ENCODE measurements at places on chromosomes 7 and 10.
A peak's percentile ranks its signal among the peaks of the same experiment; 100 is the strongest.

DNA sequence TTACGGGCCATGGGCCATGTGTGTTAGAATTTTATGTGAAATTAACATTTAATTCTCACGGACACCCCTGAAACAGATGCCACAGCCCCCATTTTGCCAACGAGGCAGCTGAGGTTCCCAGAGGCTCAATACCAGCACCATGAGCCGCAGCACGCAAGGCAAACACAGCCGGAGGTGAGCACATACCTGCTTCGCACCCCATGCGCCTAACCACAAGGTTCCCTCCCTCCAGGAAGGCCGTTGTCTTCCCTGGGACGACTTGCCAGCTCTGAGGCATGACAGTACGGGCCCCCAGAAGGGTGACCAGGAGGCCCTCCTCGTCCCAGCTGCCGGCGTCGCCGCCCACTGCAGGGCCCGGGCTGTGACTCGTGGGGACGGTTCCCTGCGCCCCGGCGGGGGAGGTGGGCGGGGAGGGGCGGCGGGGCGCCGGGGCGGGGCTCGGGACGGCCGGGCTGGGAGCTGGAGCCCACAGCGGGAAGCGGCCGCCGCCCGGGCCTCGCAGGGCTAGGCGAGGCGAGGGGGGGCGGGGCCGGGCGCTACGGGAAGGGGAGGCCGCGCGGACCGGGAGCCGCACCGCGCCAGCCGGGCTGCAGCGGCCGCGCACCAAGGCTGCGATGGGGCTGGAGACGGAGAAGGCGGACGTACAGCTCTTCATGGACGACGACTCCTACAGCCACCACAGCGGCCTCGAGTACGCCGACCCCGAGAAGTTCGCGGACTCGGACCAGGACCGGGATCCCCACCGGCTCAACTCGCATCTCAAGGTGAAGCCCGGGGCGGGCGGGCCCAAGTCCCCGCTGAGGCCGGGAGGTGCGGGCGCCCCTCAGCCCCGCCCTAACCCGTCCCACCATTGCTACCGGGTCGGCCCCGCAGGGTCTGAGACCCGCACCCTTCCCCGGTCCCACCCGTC lies at the start of gene CAV2:
CAV2 (plus strand) TSS at position 571 of the 910 bp plus-strand sequence; CDS start at position 615, 44 bp downstream.
- H3K27me3 ChIP-seq: peaks cover 23% of the 10 kb centered on the region
- H3K36me3 ChIP-seq: no peaks in the 10 kb centered on the region
- H3K27ac ChIP-seq: no peak within 1 kb of the TSS
- peak within 1 kb of the TSS; percentile 50 for H3K4me3 ChIP-seq

- H3K4me3 ChIP-seq: no peak overlapping the region
- no peaks in the 10 kb centered on the region for H3K27me3 ChIP-seq
- no peaks in the 10 kb centered on the region for H3K36me3 ChIP-seq
- DNase-seq: no peak
Observed at GRCh38 chr10:35262436-35262835, 73.9 kb upstream of the CCNY start.

GRCh38 chr10:101529207-101529606 lies 58.9 kb downstream of the POLL start:
- no peak for DNase-seq
- no peaks in the 10 kb centered on the region for H3K4me1 ChIP-seq
- H3K4me3 ChIP-seq: no peak overlapping the region
- no peaks in the 10 kb centered on the region for H3K27me3 ChIP-seq

GRCh38 chr10:57943701-57944100 lies 324.0 kb downstream of the IPMK start:
- no peak overlapping the region for H3K4me3 ChIP-seq
- H3K27ac ChIP-seq: no peak overlapping the region
- DNase-seq: no peak
- no peaks in the 10 kb centered on the region for H3K4me1 ChIP-seq
- H3K36me3 ChIP-seq: no peaks in the 10 kb centered on the region

GRCh38 chr10:102409604-102410428 lies 8.8 kb downstream of the PSD start:
- H3K4me3 ChIP-seq: peak overlapping the region; percentile 46
- H3K27ac ChIP-seq: peak overlapping the region; percentile 36
- peaks cover 26% of the 10 kb centered on the region for H3K4me1 ChIP-seq

DNA sequence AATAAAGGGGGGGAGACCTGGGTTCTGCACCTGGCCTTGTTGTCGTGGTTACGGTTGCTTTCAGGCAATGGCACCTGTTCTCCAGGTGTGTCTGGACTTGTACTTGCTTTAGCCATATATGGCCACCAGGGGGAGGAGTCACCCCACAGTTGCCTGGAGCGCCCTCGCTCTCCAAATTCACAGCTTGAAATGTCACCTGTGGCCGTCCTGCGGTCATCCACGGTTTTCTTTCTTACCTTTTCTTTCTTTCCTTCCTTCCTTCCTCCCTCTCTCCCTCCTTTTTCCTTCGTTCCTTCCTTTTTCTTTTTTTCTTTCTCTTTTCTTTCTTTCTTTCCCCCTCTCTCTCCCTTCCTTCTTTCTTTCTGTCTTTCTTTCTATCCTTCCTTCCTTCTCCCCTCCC lies 157.2 kb upstream of the ZNF92 start:
- DNase-seq: peak; percentile 36
- H3K4me3 ChIP-seq: no peak overlapping the region
- no peaks in the 10 kb centered on the region for H3K4me1 ChIP-seq
- no peaks in the 10 kb centered on the region for H3K27me3 ChIP-seq
- H3K27ac ChIP-seq: no peak overlapping the region

- no peak overlapping the region for H3K4me3 ChIP-seq
- DNase-seq: no peak
- H3K27me3 ChIP-seq: no peaks in the 10 kb centered on the region
- H3K36me3 ChIP-seq: no peaks in the 10 kb centered on the region
- H3K4me1 ChIP-seq: peaks cover 21% of the 10 kb centered on the region
Observed at GRCh38 chr10:14658331-14659127, 116.2 kb downstream of the FAM107B start.

DNA sequence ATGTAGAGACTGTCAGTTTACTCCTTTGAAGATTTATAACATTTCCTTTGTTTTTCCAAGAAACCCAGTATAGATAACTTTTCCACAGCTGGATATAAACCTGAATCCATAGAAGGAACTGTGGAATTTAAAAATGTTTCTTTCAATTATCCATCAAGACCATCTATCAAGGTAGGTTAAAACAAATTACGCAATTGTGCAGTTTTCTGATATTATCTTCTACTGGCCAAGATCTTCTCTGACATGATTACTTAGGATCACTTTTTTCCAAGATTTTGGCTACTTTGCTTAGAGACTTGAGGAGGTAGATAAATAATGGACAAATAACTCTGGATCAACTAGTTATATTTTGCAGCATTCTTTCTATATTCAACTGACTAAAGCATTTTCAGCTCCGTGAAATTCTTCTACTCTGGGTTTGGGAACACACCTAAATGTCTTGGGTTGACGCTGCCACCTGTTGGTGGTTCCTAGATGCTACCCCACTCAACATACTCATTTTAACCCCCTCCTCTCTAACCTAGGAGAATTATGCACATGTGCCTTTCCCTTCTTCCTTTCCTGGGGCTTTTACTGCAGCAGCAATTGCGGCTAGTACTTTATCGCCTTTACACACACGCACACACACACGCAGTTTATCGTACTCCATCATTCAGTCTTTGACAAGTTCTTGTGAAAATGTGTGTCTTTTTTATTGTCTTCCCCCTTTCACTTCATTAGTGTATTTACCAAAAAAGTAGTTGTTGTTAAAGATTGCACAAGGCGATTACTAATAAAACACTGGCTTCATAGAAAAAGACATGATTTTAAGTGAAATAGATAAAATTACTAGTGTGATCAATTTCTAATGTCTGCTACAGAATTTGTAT lies 32.7 kb downstream of the ABCB5 start:
- H3K4me3 ChIP-seq: no peak overlapping the region
- no peaks in the 10 kb centered on the region for H3K36me3 ChIP-seq
- H3K27me3 ChIP-seq: no peaks in the 10 kb centered on the region
- no peak overlapping the region for H3K27ac ChIP-seq
- no peak for DNase-seq

- no peaks in the 10 kb centered on the region for H3K27me3 ChIP-seq
- no peak overlapping the region for H3K4me3 ChIP-seq
- peaks cover 2% of the 10 kb centered on the region for H3K36me3 ChIP-seq
- DNase-seq: no peak
Observed at GRCh38 chr10:74949034-74949832, 122.8 kb downstream of the KAT6B start.

GRCh38 chr7:72754312-72754711 lies 73.7 kb downstream of the TYW1B start:
- no peaks in the 10 kb centered on the region for H3K27me3 ChIP-seq
- no peaks in the 10 kb centered on the region for H3K4me1 ChIP-seq
- no peaks in the 10 kb centered on the region for H3K36me3 ChIP-seq
- DNase-seq: no peak

GRCh38 chr7:116177009-116177408 lies 33.3 kb upstream of the TES start:
- no peak for DNase-seq
- no peak overlapping the region for H3K27ac ChIP-seq
- H3K4me1 ChIP-seq: no peaks in the 10 kb centered on the region
- no peaks in the 10 kb centered on the region for H3K36me3 ChIP-seq
- H3K4me3 ChIP-seq: no peak overlapping the region

GRCh38 chr7:117859246-117859812 lies 13.9 kb downstream of the CTTNBP2 start:
- no peaks in the 10 kb centered on the region for H3K27me3 ChIP-seq
- H3K4me3 ChIP-seq: no peak overlapping the region
- DNase-seq: no peak
- H3K4me1 ChIP-seq: no peaks in the 10 kb centered on the region
- no peak overlapping the region for H3K27ac ChIP-seq
